Fibroblast of lung (primary cell): ENCODE measurements at places on chromosomes 7 and 10.

- DNase-seq: no peak
Observed at GRCh38 chr7:11642276-11642675, 189.7 kb downstream of the THSD7A start.

DNA sequence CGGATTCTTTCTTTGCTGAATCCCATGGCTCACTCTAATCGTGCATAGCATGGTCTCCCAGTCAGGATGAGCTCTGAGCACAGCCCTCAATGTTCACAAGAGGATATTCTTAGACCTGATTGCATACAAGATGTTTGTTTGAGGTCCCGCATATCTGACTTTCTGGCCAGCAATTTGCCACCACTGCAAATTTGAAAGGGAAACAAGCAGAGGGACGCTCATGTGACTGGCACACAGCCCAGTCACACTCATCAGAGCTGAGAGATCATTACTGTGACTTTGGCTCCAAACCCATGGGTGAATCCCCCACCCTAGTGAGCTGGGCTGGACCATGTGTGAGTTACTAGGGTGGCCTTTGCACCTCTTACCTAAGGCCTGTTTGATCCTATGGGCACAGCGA lies 9.9 kb downstream of the TAS2R41 start:
- DNase-seq: peak; percentile 78

DNA sequence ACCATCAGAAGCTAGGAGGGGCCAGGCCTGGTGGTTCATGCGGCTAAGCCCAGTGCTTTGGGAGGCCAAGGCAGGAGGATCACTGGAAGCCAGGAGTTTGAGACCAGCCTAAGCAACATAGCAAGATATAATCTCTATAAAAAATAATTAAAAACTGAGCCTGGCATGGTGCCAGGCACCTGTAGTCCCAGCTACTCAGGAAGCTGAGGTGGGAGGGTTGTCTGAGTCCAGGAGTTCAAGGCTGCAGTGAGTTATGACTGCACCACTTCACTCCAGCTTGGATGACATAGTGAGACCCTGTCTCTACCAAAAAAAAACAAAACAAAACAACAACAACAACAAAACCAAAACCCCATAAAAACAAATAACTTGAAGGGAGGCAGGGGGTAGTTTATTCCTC lies 172.9 kb upstream of the FAM171A1 start:
- no peak for DNase-seq

DNA sequence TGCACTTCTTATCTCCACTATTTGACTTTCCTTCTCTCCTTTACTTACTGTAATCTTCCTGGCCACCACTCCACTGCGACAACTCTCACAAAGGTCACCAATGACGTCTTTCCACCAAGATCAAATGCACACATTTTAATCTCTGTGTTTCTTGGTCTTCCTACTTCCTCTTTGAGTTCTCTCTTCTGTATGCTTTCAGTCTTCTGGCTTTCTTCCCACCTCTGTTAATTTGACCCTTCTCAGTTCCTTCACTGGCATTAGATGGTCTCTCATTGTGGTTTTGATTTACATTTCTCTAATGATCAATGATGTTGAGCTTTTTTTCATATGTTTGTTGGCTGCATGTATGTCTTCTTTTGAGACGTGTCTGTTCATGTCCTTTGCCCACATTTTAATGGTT lies 31.9 kb downstream of the FAM107B start:
- DNase-seq: no peak

DNA sequence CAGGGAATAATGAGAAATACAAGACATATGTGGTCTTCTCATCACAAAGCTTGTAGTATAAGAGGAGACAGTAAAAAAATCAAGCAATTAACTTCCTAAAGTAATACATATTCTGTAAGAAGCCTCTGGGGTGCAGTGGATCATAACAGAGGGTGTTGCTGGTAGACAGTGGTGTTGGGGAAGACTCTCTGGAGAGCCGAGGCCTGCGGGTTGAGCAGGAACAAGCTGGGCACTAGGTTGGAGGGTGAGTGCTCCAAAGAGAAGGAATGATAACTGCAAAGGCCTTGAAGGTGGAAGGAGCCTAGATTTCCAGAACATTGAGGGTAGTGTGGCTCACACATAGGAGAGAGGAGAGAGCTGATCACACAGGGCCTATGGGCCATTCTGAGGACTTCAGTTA lies 1.5 kb downstream of the GIMAP4 start:
- DNase-seq: no peak

- peak; percentile 66 for DNase-seq
Observed at GRCh38 chr10:12656518-12657142, 307.3 kb downstream of the CAMK1D start.

DNA sequence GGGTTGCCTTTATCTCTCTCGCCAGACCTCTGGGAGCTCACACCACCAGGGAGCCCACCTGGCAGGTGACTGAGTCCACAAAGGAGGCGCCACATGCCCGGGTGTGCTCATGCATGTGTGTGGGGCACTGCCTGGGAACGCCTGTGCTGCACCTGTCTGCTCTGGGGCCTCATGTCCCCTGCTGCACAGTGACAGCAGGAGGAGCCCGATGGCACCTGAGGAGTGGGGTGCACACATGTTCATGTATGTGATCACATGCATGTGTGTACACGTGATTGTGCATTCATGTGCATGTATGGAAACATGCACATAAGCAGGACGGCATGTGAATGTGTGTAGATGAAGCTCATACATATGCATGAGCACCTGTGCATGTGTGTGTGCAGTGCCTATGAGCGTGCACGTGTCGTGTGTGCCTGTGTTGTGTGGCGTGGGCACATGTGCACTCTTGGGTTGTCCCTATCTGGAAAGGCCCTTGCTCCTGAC lies 22.0 kb downstream of the YKT6 start:
- no peak for DNase-seq

DNA sequence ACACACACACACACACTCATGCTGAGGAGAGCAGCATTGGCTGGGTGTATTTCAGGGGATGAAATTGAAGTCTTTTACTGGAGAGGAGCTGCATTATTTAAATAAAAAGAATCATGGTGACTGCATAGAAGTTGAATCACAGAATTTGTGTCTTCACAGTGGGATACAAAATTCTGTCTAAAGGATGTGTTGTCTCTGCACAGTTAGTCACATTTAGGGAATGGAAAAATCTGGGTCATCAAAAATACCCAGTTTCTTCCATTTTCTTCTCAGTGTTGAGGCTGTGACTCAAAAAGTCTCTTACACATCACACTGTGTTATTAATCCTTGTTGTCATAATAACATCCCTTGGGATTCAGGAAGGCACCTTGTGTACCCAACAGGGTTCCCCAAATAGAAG lies 10.9 kb downstream of the PAPSS2 start:
- DNase-seq: no peak

- DNase-seq: no peak
Observed at GRCh38 chr10:78703593-78703992, 365.2 kb upstream of the ZMIZ1 start.
